ENCODE measurements at places on chromosomes 1 and 21.
A peak's percentile ranks its signal among the peaks of the same experiment; 100 is the strongest.

- DNase-seq = no peak
Observed at GRCh38 chr21:37358397-37358796, 8.2 kb upstream of the DYRK1A start.

- no peak for DNase-seq
Observed at GRCh38 chr1:84108900-84109578, 35.0 kb upstream of the PRKACB start.

DNA sequence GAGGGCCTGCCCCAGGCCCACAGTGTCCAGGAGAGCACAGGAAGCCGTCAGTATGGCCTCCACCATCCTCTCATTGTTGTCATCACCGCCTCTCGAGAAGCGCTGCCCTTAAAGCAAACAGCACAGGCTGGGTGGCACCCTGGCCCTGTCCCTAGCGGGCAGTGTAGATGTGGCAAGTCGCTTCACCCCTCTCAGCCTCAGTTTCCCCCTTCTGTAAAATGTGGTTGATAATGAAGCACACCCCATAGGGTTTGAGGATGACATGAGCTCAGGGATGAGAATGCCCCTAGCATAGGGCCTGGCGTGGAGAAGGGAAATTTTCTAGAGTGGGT is 13.4 kb downstream of the PLA2G2F start:
- no peak for DNase-seq

- no peak for DNase-seq
Observed at GRCh38 chr1:35320937-35321336, 52.4 kb downstream of the ZMYM4 start.

DNA sequence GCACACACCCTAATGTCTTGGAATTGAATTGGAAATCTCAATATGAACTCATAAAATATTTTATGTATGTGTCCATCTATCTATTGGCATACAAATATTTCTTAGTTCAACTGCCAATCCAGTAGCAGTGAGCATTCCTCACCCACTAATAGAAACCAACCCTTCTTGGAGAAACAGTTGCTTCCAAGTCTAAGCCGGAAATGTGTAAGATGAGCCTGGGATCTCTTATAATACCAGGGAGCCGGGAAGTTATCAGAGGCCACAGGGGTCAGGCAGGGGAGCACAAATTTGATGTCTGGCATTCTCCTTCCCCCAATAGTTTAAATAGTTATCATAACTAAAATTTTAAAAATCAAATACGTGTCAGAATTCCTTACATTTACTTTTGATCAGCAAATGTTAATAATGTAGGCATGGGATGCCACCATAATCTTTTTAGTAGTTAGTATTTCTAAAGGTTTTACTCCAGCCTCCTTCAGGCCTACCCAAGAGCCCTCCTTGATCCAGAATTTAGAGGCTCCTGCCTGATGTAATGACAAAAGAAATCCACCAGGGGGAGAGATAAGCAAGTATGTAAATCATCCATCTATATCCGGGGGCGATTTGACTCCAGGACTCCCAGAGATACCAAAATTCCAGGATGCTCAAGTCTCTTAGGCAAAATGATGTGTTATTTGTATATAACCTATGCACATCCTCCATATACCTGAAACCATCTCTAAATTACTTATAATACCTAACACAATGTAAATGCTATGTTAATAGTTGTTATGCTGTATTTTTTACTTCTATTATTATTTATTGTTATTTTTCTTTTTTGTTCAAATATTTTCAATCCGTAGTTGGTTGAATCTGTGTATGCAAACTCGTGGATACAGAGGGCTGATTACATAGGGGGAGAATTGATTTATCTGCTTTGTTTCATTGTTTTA is 218.7 kb upstream of the COA6 start:
- no peak for DNase-seq

DNA sequence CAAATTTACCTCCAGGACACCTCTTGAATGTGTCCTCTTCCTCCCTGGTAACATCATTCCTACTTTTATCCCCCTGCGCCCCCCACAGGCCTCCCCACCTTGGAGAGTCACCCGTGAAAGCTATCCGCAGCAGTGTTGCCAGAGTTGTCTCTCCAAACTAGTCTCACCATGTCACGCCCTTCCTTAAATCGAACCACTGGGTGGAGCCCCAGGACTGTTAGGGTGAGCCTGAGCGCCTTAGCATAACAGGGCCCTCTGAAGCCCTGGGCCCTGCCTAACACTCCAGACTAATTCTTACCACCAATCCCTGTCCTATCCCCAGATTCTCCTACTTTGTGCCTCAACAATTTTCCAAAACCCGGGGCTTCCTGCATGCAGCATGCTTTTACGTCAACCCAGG is 35.0 kb downstream of the HSD3B2 start:
- DNase-seq = no peak

GRCh38 chr1:34663031-34663430 is 91.8 kb upstream of the GJB5 start:
- no peak for DNase-seq

GRCh38 chr1:112937070-112937469 is 18.9 kb downstream of the SLC16A1 start:
- no peak for DNase-seq

DNA sequence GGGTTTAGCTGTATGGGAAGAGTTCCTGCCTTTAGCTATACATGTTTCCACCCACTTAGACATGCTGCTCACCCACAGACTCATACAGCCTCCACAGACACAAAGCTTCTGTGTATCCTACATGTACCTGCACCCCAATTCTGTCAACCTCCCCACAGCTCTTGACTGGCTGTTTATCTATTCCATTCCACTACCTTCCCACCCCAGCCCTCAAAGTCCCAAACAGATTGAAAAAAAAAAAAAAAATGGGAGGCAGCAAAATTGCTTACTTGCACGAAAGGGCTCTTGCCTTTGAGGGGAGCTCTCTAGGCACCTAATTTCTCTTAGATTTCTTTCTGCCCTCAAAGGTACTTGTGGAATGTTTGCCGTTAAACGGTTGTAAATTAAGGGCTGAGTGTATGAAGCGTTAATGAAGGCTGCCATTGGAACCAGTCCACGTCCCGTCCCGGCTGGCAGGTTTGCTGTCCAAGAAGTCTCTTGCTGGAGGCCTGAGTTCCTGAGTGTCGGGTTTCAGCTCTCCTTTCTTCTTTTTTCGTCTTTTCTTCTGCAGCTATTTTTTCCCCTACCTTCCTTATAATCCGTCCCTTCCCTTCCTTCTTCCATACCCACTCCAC is 43.6 kb downstream of the PBX1 start:
- DNase-seq = no peak

DNA sequence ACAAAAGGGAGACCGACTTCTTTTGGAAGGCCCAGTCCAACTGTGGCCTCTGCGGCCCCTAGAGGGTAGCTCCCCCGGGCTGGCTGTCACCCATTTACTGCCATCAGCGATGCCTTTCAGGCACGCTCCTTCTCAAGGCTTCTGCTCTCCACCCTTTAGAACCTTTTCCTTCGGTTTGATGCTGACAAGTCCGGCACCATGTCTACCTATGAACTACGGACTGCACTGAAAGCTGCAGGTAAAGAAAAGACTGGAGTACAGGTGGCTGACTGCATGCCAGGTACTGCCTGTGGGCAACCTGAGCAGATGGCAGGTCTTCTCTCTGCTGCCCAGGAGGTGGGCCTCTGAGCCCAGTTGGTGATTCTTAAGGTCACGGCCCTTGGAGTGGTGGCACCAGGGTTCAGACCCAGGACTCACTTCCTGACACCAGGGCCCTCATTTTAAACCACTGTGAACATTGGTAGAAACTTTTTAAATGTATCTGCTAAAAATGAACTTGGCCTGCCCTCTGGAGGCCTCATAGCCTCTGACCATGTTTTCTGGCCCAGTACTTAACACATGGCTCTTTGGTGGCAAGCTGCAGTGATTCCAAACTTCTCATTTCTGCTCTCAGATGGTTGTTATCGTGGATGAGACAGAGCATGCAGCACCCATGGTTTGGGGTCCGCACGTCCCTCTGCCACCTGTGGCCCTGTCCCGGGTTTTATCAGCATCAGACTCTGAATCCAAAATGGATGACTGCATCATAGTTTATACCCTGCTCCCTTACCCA is 45.7 kb downstream of the CAPN9 start:
- no peak for DNase-seq

DNA sequence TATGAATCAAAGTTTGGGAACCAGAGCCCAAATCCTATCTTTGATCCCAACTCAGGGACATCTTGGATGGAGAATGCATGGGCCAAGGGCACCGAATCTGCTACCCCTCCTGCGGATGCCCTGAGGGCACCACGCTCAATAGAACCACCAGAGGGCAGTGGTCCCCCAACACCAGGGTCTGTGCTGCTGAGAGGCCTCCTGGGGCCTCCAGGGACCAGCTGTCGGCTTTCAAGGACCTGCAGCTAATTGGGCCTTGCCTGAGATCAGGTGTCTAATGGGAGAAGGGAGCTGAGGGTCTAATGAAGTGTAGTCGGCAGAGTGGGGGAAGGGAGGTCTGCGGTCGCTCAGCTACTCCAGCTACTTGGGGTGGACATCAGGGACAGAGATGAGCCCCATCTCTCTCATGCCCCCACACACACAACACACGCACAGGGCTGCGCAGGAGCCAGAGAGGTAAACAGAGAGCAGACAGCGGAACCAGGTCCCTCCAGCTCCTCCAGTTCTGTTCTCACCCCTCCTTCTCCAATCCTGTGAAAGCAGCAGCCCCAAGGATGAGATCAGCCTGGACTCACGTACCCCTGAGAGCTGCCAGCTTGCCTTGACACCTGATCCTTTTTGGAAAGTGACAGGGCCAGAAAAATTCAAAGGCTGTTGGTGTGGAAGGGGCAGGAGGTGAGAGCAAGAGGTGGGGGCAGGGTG is 34.9 kb upstream of the PPP1R15B start:
- DNase-seq = peak; percentile 83

Data from CD4-positive, alpha-beta T cell treated with Interleukin-15 for 1 hour (primary cell).